NCI-H2029 (cell line): ENCODE measurements at places on chromosomes 7 and 10.

- no peak for DNase-seq
These were observed 348.7 kb upstream of the NFE2L3 start for GRCh38 chr7:25803117-25803887.

GRCh38 chr7:31059551-31059950 is 7.4 kb downstream of the ADCYAP1R1 start:
- DNase-seq: no peak

DNA sequence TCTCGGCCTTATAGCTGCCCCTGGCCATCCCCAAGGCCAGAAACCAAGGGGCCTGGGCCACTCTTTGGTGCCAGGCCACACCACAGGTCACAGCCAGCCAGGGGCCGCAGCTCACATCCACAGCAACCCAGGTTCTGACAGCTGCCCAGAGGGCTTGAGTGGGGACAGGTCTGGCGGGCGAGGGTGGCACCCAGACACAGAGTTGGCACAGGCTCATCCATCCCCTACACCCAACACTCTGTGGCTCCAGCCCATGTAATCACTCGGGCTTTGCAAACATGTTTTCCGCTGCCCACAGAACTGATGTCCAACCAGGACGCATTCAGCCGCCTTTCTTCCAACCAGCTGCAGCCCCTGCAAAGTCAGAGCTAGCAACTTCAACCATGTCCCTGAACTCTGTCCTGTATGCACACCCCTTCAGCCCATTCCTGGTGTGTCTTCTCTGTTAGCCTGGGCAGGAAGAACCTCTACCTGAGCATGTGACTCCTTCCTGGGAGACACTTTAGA is 57.7 kb upstream of the PPP2R2D start:
- no peak for DNase-seq

GRCh38 chr7:12314199-12314598 is 89.5 kb downstream of the VWDE start:
- no peak for DNase-seq

GRCh38 chr10:48551861-48552591 is 52.8 kb downstream of the ARHGAP22 start:
- no peak for DNase-seq

DNA sequence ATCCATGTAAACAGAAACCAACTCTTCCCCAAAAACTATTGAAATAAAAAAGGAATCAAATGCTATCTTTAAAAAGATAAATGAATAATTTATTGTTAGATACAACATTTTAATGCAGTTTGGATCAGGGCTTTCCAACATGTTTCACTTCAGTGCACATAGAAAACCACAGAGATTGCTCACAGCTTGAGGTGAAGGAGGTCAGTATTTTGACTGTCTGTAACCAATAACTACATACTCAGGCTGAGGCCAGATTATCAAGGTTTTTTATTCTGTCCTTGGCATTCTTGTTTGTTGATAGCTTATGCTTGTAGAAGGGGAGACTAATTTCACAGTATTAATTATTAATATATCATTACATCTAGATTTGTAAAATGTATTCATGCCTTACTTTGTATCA is 195.5 kb downstream of the PRKG1 start:
- DNase-seq: no peak

DNA sequence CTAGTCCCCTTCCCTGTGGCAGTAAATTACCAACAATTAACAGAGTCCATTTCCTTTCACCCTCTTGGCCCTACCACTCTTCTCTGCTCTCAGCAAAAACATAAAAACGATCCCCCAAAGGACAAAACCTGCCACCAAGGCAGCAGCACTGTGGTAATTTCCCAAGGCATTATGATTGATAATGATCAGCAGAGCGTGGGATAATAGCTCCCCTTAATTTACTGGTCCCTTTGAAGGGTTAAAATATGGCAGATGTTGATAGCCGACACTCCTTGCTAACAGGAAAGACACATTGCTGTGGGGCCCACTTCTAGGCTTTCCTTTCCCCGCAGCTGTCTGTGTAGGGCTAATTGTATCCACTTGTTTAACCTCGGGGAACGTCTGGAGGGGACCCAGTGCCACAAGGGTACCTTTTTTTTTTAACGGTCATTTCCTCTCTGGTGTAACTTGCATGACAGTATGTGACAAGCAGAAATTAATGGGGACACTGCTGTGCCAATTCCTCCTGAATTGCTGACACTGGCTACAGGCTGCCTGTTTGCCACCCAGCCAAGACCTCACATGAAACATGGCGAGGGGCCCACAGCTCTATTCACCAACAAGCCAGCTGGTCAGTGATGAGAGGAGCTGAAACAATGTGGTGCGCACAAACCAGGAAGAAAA is 81.3 kb downstream of the CDK6 start:
- DNase-seq: no peak

DNA sequence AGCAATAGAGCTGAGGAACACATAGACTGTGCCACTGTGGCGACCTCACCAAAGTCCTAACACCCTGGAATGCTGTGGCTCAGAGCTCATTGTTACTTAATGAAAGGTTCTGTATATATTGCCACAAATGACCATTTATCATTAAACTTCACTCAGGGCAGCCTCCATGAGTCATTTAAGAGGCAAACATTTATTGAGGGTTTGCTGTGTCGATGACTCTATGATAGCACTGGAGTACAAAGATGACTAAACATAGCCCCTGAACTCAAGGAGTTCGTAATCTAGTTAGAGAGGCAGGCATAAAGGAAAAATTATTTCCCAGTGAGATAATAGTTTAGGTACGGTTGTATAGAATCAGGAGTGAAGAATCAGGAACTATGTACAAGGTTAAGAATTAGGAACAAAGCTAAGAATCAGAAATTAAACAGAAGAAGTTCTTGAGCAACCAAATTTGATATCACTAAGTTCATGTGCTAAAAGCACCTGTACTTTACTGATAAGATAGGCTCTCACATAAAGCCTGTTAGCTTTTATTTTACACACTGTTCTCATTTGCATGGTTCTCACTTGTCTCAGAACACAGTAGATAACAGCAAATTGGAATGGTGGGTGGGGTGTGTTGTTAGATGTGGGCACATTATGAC is 7.9 kb downstream of the ENTPD7 start:
- no peak for DNase-seq

DNA sequence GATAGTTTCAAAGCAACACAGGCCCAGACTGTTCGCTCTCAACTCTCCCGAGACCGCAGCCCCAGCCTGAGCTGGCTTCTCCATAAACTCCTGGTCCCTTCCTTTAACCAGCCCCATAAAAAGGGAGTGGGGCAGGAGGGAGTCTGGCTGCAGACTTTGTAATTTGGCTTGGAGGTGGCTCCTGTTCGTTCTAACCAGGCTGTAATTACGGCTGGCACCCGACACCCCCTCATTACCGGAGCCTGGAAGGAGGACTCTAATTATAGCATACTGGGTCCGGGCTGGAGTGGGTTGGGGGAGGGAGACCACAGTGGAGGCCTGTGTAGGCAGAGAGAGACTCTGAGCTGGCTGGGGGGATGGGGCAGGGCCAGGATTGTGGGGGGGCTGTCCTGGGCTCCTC is 49.7 kb downstream of the UNC5B start:
- DNase-seq: no peak

GRCh38 chr10:11425676-11426075 is 185.8 kb downstream of the USP6NL start:
- DNase-seq: no peak

- DNase-seq: peak; percentile 34
These were observed 60.4 kb downstream of the DNAJB6 start for GRCh38 chr7:157397036-157397720.

GRCh38 chr7:14800664-14801063 is 101.9 kb downstream of the DGKB start:
- no peak for DNase-seq

GRCh38 chr7:4774658-4775249 is 669 bp upstream of the AP5Z1 start:
- no peak for DNase-seq
